Activated CD8-positive, alpha-beta memory T cell treated with anti-CD3 and anti-CD28 coated beads, Interleukin-2, amount 10 ng/mL, durations not matched to agents 7 days and 5 days (primary cell): ENCODE measurements at places on chromosomes 13 and 19. TPM values are rescaled to one million over a fixed set of nuclear protein-coding genes. Genes with fewer than 3 reads are reported as not detected.
A peak's percentile ranks its signal among the peaks of the same experiment; 100 is the strongest.

The LRCH1 gene
- total RNA-seq = 19.8 TPM

The PODNL1 gene
- total RNA-seq = 0.29 TPM

The DNAAF3 gene
- total RNA-seq = not detected

The LMTK3 gene
- total RNA-seq = 3.5 TPM

The CCDC9 gene
- total RNA-seq = 24.8 TPM

The RFXANK gene
- total RNA-seq = 110 TPM

The SIGLEC7 gene
- not detected for total RNA-seq

The CYP4F11 gene
- total RNA-seq = not detected

The SLC8A2 gene
- 0.14 TPM for total RNA-seq

- H3K27ac ChIP-seq = no peak overlapping the region
- peaks cover 52% of the 10 kb centered on the region for H3K27me3 ChIP-seq
- no peaks in the 10 kb centered on the region for H3K36me3 ChIP-seq
- no peak for DNase-seq
- peaks cover 2% of the 10 kb centered on the region for H3K4me1 ChIP-seq
Measured at GRCh38 chr19:50565984-50566903, 2.0 kb downstream of the LRRC4B start.

- no peak overlapping the region for H3K4me3 ChIP-seq
- no peaks in the 10 kb centered on the region for H3K36me3 ChIP-seq
- peaks cover 11% of the 10 kb centered on the region for H3K27me3 ChIP-seq
- H3K4me1 ChIP-seq = no peaks in the 10 kb centered on the region
- no peak overlapping the region for H3K27ac ChIP-seq
Measured at GRCh38 chr19:10079031-10079453, 7.1 kb upstream of the SHFL start.

- DNase-seq = no peak
- no peaks in the 10 kb centered on the region for H3K36me3 ChIP-seq
- H3K27ac ChIP-seq = no peak overlapping the region
- no peak overlapping the region for H3K4me3 ChIP-seq
- H3K27me3 ChIP-seq = no peaks in the 10 kb centered on the region
- H3K4me1 ChIP-seq = no peaks in the 10 kb centered on the region
Measured at GRCh38 chr19:38298821-38299680, 5.0 kb upstream of the C19orf33 start.

DNA sequence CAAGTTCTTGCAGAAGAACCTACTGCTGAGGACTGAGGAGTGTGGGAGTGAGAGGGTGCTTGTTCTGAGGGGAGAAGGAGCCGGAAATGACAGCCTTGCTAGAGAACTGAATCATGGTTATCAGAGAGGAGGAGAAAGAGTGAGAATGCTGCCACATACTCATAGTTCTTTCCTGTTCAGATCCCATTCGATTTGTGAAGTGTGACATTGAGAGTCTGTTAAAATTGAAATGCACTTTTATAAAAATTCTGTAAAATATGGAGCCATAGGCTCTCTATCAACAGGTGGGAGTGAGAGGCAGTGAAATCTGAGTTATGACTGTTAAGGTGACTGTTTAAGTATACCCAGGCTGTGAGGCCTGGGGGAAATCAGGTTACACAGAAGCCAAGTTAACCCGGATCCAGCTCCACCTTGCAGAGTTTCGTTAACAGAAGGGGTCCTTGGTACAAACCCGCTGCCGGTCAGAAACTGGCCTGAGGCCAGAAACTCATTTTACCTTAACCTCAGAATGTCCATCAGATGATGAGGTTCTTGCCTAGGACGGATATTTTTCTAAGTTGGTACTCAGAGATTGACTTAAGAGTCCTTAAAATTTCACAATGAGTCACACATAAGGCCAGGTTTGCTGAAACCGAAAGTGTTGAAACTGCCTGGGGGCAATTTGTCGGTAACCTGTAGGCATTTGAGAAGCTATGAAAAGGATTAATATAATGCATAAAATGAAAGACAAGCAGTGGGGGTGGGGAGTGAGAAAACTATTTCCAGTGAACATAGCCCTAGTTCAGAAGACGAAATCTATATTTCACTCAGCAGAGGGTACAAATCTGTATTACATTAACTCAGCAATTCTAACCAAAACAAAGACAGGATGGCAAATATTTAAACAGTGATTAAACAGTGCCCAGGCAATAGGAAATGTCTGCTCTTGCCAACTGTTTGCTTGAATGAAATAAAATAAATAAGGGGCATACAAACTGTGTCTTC lies 350.5 kb downstream of the KCNRG start:
- DNase-seq = peak; percentile 86
- peak overlapping the region; percentile 68 for H3K4me3 ChIP-seq
- H3K27ac ChIP-seq = peak overlapping the region; percentile 82
- peaks cover 25% of the 10 kb centered on the region for H3K36me3 ChIP-seq
- H3K4me1 ChIP-seq = peaks cover 63% of the 10 kb centered on the region

GRCh38 chr19:1394252-1395193 lies 6.8 kb downstream of the GAMT start:
- peaks cover 4% of the 10 kb centered on the region for H3K36me3 ChIP-seq
- H3K27me3 ChIP-seq = no peaks in the 10 kb centered on the region
- DNase-seq = no peak
- H3K4me1 ChIP-seq = peaks cover 4% of the 10 kb centered on the region

- peak overlapping the region; percentile 57 for H3K4me3 ChIP-seq
- H3K36me3 ChIP-seq = peaks cover 1% of the 10 kb centered on the region
Measured at GRCh38 chr19:18496167-18496979, 25.5 kb downstream of the ELL start.

DNA sequence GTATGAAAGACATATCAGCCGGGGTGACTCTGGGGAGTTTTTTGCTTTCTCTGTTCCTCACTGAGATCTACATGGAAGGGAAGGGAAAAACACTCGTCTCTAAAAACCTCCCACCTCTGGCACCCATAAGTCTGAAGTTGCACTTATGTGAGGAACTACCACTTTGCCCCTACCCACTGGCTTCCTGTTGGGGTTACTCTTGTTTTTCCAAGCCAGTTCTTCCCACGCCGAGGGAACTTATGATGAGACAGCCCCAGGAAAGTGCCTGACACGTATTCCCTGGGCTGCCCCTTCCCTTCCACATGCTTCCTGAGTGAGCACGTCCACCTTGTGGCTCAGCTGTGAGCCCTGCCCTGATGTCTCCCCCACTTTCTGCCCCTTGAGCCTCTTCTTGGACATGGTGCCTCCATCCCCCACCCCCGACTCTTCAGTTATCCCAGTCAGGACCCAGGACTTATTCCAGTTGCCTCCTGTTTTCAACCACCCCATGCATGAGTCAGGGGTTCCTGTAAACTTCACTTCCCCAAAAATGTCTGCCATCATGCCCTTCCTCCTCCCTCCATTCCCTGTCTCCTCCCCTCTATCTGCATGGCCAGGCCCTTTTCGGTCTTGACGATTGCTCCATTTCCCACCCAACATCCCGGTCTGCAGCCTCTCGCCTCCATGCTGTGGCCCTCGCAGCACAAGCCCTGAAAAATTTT lies 5.1 kb upstream of the SIGLEC7 start:
- H3K27me3 ChIP-seq = peaks cover 59% of the 10 kb centered on the region
- no peak for DNase-seq
- H3K36me3 ChIP-seq = peaks cover 1% of the 10 kb centered on the region
- H3K4me3 ChIP-seq = no peak overlapping the region
- no peak overlapping the region for H3K27ac ChIP-seq
- peaks cover 11% of the 10 kb centered on the region for H3K4me1 ChIP-seq

GRCh38 chr19:17526922-17527321 lies 15.5 kb downstream of the PGLS start:
- no peak overlapping the region for H3K27ac ChIP-seq
- peaks cover 3% of the 10 kb centered on the region for H3K36me3 ChIP-seq
- H3K27me3 ChIP-seq = peaks cover 12% of the 10 kb centered on the region
- H3K4me1 ChIP-seq = peaks cover 30% of the 10 kb centered on the region

DNA sequence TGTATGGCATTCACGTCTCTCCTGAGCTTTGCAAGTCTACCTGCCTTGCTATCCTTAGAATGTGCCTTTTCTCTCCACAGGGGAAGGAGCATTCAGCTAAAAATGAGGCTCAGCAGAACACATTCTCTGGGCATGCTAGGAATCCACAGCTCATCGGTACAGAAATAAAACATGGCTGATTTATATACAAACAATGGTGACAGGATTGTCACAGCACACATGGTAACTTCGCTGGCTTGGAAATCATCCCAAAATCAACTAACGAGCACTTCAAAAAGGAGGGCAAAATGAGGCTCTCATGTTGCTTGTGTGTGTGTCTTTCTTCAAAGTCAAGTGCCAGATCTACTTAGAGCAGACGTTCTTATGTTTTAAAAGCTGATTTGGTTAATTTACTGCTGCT lies 373.0 kb downstream of the FGF14 start:
- H3K36me3 ChIP-seq = no peaks in the 10 kb centered on the region
- H3K4me1 ChIP-seq = no peaks in the 10 kb centered on the region
- no peak for DNase-seq
- H3K27me3 ChIP-seq = no peaks in the 10 kb centered on the region
- H3K27ac ChIP-seq = no peak overlapping the region
- H3K4me3 ChIP-seq = no peak overlapping the region

DNA sequence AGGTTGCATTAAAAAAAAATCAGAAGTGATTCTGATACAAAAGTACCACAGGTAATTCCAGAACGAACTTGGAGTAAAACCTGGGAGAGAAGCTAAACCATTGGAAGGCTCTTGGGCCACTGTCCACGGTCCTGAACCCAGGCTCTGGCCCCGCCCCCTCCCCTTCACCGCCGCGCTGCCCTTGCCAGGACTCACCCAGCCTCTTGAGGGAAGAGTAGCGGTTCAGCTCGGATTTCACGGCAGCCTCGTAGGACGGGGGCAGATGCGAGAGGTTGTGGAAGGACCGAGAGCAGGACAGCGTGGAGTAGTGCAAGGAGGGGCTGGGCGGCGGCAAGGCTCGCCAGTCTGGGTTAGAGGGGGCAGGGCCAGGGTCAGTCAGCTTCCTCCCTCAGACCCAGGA lies 5.7 kb downstream of the SHISA7 start:
- H3K4me3 ChIP-seq = no peak overlapping the region
- no peaks in the 10 kb centered on the region for H3K36me3 ChIP-seq
- H3K4me1 ChIP-seq = peaks cover 13% of the 10 kb centered on the region
- DNase-seq = no peak

DNA sequence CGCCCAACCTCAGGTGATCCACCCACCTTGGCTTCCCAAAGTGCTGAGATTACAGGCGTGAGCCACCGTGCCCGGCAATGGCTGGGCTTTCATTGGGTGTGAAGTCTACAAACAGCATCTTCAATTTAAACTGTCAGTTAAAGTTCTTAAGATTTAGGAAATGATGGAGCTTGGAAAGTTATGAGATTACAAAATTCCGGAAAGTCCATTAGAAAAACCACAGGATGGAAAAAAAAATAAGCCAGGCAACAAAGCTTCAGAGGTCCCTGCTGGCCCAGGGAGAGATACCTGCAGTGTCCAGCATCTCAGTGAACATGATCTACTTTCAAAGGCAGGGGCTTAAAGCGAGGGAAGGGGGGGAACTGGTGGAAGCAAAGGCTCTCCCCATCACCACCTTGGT lies 4.6 kb upstream of the ZNF587B start:
- H3K4me3 ChIP-seq = no peak overlapping the region
- H3K4me1 ChIP-seq = peaks cover 34% of the 10 kb centered on the region
- H3K27me3 ChIP-seq = no peaks in the 10 kb centered on the region
- no peak for DNase-seq
- H3K27ac ChIP-seq = no peak overlapping the region

GRCh38 chr19:28864577-28865042 lies 348.3 kb downstream of the UQCRFS1 start:
- H3K4me3 ChIP-seq = no peak overlapping the region
- peaks cover 3% of the 10 kb centered on the region for H3K4me1 ChIP-seq
- no peaks in the 10 kb centered on the region for H3K36me3 ChIP-seq
- DNase-seq = no peak
- no peaks in the 10 kb centered on the region for H3K27me3 ChIP-seq

GRCh38 chr19:33794683-33795369 lies 1.8 kb upstream of the KCTD15 start:
- H3K4me1 ChIP-seq = peaks cover 3% of the 10 kb centered on the region
- DNase-seq = no peak

DNA sequence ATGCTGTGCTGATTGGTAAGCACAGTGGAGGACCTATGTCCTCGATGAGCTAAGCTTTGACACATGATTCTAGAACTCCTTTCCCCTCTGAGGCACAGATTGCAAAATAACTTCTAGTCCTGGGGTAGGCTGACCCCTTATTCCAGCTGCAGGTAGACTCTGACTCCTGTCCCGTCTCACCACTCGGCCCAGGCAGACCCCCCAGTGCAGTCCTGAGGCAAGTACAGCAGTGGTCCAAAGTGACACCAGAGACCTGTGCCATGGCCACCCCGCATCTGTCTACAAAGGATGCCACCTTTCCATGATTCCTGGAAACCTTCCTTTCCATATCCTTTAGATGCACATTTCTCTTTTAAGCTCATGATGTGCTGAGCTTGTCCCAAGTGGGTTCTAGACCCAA lies 482.5 kb downstream of the ZNF536 start:
- H3K4me1 ChIP-seq = no peaks in the 10 kb centered on the region
- no peak overlapping the region for H3K27ac ChIP-seq
- no peak for DNase-seq
- H3K36me3 ChIP-seq = no peaks in the 10 kb centered on the region
- no peaks in the 10 kb centered on the region for H3K27me3 ChIP-seq

DNA sequence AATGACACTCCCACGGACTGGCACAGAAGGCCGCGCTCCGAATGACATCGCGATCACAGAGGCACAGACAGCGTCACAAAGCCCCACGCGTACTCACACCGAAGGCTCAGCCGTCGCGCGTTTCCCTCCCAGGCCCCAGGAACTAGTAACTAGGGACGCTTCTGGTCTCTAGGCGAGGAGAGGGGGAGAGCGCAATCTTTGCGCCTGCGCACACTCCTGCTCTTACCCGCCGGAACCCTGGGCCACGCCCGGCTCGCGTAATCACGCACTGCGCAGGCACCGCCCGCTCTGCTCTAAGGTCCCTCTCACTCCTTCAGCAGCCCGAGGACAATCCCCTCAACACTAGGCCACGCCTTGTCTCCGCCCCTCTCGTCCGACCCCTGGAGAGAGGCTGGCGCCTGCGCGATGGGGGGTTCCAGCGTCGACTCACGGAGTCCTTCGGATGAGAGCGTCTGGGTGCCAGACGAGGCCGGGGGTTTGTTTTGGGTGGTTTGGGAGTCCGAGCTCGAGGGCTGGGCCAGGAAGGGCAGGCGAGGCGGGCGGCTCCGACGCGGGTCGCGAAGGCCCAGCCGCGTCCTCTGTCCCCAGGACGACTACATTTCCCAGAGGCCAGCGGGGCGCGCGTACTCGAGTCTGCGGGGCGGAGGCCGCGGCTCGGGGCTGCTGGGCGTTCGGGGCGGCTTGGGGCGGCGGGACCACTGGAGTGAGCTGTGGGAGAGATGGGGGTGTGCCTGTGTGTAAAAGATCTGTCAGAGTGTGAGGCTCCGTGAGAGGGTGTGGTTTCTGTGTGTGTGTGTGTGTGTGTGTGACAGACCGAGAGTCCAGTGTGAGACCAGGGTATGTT lies at the start of gene ZNF471:
TSS of gene ZNF471 (plus strand) at position 410 of the 844 bp plus-strand sequence. CDS start 3,717 bp downstream, outside the sequence.
- peaks cover 6% of the 10 kb centered on the region for H3K4me1 ChIP-seq
- no peak within 1 kb of the TSS for H3K27ac ChIP-seq
- peak; percentile 90 for DNase-seq
- peaks cover 2% of the 10 kb centered on the region for H3K27me3 ChIP-seq
- H3K4me3 ChIP-seq = peak within 1 kb of the TSS; percentile 45
- peaks cover 4% of the 10 kb centered on the region for H3K36me3 ChIP-seq

GRCh38 chr19:7888826-7889217 lies 512 bp downstream of the LRRC8E start:
- DNase-seq = no peak
- H3K4me3 ChIP-seq = no peak overlapping the region
- H3K4me1 ChIP-seq = no peaks in the 10 kb centered on the region
- H3K36me3 ChIP-seq = no peaks in the 10 kb centered on the region
